ENCODE measurements at places on chromosomes 4 and X.

DNA sequence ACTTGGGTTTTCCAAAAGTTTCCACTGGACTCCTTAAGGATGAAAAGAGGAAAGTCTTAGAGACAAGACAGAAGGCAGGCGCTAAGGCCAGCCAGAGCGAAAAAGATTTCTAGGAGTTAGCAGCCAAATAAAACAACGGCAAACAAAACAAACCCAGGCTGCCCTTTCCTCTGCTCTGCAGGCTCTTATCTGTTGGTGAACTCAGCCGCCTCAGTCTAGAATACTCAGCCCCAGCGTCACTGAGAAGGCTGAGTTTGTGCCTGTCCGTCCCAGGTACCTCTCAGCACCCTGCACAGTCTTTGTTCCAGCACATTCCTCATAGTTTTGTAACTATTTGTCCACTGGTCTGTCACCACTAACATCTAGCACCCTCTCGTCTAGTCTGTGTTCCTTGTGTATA lies 75.6 kb upstream of the FAM9C start:
- DNase-seq, result no peak

GRCh38 chrX:47815901-47816845 lies 20.5 kb upstream of the ZNF81 start:
- no peak for DNase-seq

GRCh38 chrX:105696870-105697269 lies 125.5 kb upstream of the NRK start:
- DNase-seq, result no peak

DNA sequence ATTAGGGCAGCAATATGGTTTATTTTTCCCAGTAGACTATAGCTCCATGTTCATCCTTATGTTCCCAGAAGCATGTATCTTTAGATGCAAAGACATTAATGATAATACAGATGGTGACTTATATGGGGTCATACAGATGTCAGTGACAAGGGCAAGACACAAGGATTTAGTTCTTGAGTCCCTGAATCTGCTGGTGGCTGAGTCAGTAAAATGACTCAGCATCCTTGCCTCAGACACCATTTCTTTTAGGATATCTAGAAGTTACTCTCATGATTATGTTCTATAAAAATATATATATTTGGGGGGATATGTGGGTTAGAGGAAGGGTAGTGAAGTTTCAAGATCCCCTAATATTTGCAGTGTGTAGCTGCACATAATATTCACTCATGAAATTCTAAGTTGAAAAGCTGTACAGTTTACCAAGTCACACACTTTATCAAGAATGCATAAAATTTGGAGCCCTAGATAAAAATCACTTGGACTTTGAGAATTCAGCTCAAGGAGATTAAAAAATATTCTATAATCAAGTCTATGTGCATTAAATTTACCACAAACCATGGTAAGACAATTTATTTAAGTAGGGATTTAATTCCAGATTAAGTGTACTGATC lies 101.9 kb downstream of the LNX1 start:
- no peak for DNase-seq

- DNase-seq, result no peak
Observed at GRCh38 chr4:101846550-101846949, 56.0 kb downstream of the BANK1 start.

Data from stimulated activated CD8-positive, alpha-beta memory T cell treated with anti-CD3 and anti-CD28 coated beads, Interleukin-4, amount 100 ng/mL, for 4 hours (primary cell).